ENCODE measurements at places on chromosomes 7 and 10.

- no peak for DNase-seq
Observed at GRCh38 chr10:44043646-44044375, 341.1 kb downstream of the CXCL12 start.

DNA sequence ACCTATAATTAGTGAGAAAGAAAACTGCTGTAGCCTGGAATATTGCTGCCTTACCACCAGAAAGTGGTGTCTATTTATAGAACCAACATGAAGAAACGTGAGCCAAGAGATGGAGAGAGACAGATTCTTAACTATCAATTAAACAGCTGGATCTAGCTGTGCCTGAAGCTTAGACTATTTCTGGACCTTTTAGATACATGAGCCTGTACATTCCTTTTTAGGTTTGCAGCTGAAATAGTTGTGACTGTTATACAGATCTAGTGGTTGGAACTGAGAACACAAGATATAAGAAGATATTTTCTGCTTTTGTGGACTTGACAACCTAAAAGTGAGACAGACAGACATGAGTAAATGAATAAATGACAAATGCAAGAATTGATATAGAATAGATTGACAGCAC, 73.4 kb downstream of the CDK14 start:
- DNase-seq = no peak

GRCh38 chr10:31215052-31215451, 104.0 kb upstream of the ZEB1 start:
- no peak for DNase-seq

DNA sequence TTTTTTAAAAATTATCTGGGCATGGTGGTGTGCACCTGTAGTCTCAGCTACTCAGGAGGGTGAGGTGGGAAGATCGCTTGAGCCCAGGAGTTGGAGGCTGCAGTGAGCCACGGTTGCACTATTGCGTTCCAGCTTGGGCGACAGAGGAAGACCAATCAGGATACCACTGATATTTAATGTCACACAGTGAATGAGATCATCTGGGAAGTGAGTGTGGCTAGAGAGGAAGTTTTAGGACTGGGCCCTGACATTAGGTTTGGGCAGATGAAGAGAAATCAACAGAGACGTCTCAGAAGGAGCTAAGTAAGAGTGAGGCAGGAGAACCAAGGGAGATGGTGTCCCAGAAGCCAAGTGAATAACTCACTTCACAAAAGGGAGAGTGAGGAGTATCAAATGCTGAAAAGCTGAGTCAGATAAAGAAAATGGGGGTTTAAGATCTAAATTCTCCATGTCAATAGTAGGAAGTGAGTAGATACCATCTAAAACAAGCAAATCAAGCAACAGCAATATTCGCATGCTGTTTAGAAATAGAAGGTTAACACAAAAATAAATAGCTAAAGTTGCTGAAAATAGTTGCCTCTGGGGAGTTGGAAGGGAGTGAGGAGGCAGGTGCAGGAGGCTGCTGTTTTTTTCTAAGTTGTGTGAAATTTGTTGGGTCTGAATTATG, 11.5 kb downstream of the PILRA start:
- no peak for DNase-seq

Measured in DMS 273 treated with DMSO at 0.1 percent for 48 hours (cell line).